Activated CD8-positive, alpha-beta memory T cell treated with anti-CD3 and anti-CD28 coated beads for 4 hours (primary cell): ENCODE measurements at places on chromosomes 11 and 22.

DNA sequence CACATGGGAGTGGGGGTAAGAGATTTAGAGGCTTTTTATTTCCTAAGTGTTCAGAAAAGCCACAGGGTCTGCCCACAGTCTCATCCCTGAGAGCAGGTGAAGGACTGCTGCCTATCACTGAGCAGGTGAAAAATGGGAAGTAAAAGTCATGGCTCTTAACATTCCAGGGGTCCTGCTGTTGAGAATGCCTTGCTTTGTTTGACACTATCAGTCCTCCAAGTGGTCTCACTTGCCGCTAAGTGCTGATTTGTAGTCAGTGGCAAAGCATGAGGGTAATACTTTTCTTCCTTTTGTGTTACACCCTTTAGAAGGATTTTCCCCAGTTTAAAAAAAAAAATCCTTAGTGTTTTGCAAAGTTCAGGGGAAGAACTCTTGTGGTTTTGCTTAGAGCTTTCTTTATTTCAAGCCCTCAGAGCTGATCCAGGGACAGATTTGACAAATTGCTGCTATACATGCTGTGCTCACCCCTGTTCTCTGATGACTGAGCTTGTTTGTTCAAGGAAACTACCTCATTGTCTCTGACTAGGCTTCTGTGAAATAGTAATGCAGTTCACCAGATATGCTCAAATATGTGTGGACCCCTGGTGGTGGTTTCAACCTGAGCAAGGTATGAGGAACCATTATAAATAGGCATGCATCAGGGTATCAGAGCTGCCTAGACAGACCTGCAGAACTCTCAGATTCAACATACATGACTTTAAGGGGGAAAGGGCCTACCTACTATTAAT lies 141.0 kb downstream of the ARHGAP42 start:
- no peak for DNase-seq

DNA sequence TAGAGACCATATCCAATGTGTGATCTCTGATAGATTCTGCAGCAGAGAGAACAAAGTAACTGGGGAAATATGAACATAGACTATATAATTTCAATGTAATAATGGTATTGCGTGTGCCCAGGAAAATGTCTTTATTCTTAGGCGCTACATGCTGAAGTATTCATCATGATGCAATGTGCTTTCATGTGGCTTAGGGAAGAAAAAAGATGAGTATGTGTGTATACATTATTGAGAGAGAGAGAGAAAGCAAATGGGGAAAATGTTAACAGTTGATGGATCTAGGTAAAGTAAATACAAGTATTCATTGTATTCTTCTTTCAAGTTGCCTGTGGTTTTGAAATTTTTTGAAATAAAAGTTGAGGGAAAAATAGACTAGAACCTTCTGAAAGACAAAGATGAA lies 10.3 kb downstream of the CADM1 start:
- no peak for DNase-seq

GRCh38 chr11:92246630-92247029 lies 22.0 kb downstream of the FAT3 start:
- DNase-seq, result no peak

DNA sequence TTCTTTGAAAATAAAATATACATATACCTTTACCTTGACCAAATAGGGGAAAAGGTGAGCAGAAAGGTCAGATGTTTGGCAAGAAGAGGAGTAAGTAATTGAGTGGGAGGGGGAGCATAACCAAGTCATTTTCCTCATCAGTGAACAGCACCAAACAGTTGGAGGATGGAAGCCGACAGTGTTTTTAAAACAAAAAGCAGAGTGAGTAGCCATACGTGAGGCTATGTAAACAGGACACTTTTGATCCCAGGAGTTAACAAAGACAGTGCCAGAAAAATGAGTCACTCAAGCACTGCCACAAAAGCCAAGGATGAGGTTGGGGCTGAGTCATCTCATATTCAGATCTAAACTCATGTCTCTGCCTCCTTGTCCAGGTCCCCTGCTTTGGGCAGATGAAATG lies 734.7 kb downstream of the KCNA4 start:
- DNase-seq, result no peak

GRCh38 chr22:38318792-38319773 lies 1.9 kb upstream of the CSNK1E start:
- no peak for DNase-seq
